ENCODE measurements at places on chromosomes 7 and 10.

DNA sequence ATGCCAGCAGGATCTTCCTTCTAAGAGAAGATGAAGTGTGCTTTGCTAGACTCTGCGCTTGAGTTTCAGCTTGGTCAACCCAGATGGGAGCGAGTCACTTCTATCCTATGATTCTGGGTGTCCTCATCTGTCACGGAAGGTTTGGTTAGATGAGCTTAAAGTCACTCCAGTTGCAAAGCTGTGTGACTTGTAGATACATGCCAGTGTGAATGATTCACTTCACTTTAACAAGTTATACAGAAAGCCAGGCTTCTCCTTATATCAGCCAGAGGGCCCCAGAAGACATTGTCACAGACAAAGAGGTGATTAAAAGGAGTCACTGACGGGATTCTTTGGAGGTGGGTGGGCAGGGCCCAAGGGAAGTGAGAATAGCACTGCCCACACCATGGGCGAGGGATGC is 122.6 kb upstream of the PFKP start:
- no peak for DNase-seq

DNA sequence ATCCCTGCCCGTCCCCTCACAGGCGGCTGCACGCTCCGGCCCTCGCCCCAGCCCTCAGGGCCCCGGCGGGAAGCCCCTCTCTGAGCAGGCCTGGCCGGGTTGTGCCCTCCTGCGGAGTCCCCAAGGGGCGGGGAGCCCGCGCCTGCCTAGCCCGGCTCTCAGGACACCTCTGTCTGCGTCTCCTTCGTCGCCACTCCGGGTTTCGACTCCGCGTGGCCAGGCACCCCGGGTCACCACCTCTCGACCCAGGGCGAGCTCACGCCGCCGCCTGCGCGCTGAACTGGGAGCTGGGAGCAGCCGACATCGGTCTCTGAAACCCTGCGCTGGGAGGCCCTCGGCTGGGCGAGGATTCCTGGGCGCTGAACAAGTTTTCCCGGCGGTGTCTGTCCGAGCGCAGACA is 6.2 kb upstream of the OGDHL start:
- DNase-seq = no peak

DNA sequence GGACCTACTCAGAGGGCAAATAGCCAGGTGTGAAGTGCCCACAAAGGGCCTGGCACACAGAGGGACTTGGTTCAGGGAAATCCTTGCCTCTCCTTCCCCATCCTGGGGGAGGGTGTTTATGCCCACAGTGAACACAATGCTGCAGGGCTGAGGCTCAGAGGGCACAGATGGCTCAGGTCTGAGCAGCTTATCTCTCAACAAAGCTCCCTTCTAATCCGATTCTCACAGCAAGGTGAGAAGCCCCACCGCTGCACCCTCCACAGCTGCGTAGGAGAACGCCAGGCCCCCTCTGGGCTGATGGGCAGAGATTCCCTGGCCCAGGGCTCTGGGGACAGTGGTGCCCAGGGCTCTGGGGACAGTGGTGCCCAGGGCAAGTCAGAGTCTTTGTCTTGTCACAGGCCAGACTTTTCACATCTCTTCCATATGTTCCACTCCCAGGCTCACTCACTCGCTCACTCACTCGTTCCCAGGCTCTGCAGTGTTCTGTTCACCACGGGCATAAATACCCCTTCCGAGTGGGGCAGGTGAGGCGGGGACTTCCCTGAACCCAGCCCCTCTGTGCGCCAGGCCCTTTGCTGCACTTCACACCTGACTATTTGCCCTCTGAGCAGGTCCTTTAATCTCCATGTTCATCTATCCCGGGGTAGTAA is 8.7 kb upstream of the CDHR1 start:
- no peak for DNase-seq

- no peak for DNase-seq
Observed at GRCh38 chr7:98329791-98330373, 48.4 kb downstream of the BRI3 start.

GRCh38 chr7:107480932-107481331 is 11.1 kb downstream of the GPR22 start:
- no peak for DNase-seq

DNA sequence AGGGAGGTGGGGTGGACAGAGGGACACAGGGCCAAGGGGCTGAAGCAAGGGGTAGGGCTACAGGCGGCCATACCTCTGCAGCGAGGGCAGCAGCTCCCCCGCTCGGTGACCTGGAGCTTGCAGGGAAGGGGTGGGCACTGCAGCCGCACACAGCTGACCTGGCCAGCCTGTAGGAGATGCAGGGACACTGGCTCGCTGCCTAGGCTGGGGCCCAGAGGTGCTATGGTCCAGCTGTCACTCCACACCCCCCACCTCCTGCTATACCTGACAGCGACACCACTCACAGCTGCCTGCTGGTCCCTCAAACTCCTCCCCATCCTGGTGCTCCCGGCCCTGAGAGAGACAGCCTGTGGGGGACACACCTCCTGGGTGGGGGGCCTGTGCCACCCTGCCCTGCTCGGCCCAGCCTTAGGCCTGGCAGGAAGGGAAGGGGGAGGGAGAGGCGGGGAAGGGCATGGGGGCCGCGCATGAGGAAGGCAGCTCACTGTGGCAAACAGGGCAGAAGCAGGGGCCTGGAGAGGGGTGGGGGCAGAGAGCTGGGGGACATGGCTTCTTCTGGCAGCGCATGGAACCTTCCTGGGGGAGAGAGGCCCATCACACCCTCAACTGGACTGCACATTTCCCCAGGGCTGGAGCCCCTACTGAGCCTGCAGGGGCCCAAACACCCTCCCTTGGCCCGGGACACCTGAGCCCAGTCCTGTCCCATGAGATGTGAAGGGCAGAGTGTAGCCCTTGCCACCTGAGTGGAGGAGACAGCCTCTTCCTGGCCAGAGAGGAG is 23.9 kb downstream of the ATP6V1F start:
- no peak for DNase-seq

- DNase-seq = no peak
Observed at GRCh38 chr10:95865814-95866466, 41.8 kb upstream of the CC2D2B start.

GRCh38 chr10:26259341-26259740 is 42.8 kb downstream of the GAD2 start:
- no peak for DNase-seq

- DNase-seq = no peak
Observed at GRCh38 chr7:143396625-143397556, 11.8 kb downstream of the EPHA1 start.

DNA sequence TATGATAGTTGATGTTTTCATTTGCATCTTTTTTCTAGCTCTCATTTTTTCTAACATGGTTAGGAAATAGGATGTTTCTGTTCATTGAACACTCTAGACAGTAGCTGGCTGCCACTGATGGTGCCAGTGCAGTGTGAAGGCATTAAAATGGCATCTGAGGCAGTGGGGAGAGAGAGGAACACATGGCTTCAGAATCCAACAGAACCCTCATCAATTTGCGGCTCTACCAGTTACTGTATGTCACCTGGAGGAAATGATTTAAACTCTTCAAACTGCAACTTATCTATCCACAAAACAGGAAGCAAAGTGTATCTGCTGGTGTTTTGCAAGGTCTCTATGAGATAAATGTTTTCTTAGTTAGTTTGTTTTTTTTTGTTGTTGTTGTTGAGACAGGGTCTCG is 305.2 kb upstream of the PRKCQ start:
- DNase-seq = no peak

- no peak for DNase-seq
Observed at GRCh38 chr7:131225619-131226513, 101.8 kb upstream of the MKLN1 start.

GRCh38 chr10:131195558-131196159 is 115.9 kb downstream of the TCERG1L start:
- no peak for DNase-seq

GRCh38 chr10:112950714-112951358 is 789 bp downstream of the TCF7L2 start:
- DNase-seq = no peak

DNA sequence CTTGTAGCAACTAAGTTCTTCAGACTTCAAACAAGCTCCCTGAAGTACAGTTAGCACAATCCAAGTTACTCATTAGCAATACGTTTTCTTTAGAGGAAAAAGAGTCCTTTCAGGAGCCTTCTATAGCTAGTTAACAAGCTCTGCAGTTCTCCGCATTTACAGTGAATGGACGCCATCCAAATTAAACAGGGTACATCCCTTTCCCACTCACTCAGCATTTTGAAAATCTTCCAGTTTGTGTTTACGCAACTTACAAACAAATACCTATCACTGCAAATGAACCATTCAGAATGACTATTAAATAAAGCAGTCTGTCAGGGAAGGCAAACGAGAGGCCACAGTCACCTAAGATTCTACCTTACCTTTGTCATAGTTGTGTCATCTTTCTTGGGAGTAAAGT is 84.5 kb downstream of the RNF32 start:
- DNase-seq = no peak

DNA sequence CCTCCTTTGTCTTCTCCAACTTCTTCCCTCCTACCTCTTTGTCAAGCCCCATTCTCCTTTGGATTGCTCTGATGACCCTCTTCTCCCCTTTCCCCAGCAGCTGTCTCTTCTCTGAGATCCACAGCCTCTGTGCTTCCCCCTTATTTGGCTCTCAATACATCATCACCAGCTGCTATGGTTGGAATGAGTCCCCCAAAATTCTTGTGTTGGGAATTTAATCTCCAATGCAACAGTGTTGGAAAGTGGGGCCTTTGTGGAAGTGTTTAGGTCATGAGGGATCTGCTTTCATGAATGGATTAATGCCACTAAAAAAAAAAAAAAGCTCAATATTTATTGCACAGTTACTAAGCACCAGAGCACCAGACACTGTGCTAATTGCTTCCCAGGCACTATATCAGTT is 39.2 kb upstream of the FRMD4A start:
- DNase-seq = no peak

- no peak for DNase-seq
Observed at GRCh38 chr10:49241385-49241784, 53.2 kb upstream of the TMEM273 start.

DNA sequence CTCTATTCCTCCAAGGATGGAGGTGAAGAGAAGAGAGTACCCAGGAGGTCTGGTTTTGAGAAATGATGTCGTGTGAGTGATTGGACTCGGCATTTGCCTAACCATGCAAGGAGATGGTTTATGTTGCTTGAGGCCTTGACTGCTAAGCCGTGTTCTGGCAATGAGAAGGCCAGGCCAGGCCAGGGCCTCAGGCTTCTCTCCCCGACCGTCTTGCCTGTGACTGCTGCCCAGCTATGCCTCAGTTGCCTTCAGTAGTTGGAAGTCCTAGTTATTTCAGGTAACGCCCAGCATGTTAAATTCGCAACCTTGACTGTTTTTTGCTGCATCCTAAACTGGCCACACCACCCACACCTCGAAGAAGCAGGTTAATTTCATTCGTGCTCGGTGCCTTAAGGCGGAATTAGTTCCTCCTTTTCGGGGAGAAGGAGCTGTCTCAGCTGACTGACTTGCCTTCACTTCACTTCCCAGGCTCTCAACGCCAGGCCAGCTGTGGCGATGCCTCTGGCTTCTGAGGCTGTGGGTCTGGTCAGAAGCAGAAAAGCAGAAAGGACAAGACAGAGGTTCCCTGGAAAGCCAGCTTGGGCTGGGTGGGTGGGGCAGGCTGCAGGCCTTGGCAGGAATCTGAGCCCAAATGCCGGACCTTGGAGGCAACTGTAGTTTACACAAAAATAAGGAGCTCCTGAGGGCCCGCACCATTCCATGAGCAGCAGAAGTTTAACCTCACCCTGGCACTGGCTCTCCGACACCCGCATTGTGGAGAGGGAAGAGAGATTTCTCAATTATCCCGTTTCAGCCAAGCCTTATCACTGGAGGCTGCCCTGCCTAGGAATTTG is 61.9 kb upstream of the SAMD8 start:
- DNase-seq = no peak

- no peak for DNase-seq
Observed at GRCh38 chr7:20394284-20394683, 63.6 kb downstream of the ITGB8 start.

GRCh38 chr7:135800560-135800959 is 51.9 kb upstream of the FAM180A start:
- no peak for DNase-seq

- DNase-seq = no peak
Observed at GRCh38 chr10:109405338-109405737, 518.0 kb downstream of the XPNPEP1 start.

DNA sequence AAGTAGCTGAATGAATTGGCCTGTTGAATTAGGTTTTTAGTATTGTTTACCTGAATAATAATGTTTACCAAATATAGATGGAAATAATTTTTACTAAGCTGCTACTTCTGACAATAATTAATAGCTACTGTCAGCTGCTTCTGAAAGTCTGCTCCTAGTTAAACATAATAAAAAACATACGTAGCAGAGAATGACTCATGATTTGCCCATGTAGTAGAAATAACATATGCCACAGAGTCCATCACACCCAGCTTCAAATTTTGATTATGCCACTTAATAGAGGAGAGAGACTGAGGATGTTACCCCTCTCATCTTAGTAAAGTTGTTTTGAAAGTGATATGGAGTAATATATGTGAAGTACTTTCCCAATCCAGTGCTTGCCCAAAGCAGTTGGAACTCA is 57.6 kb upstream of the MDFIC start:
- DNase-seq = no peak

DNA sequence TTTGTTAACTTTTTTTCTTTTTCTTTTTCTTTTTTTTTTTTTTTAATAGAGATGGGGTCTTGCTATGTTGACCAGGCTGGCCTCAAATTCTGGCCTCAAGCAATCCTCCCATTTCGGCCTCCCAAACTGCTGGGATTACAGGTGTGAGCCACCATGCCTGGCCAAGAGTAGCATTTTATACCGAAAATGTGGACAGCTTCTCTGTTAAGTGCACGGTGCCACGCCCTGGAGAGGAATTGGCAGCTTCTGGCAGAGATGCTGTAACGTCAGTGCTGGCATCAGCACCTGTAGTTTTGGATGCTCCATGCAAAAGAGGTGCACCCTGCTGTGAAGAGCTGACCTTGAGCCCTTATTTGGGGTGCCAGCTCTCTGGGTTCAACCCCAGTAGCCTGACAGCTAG is 18.2 kb downstream of the IL15RA start:
- no peak for DNase-seq

DNA sequence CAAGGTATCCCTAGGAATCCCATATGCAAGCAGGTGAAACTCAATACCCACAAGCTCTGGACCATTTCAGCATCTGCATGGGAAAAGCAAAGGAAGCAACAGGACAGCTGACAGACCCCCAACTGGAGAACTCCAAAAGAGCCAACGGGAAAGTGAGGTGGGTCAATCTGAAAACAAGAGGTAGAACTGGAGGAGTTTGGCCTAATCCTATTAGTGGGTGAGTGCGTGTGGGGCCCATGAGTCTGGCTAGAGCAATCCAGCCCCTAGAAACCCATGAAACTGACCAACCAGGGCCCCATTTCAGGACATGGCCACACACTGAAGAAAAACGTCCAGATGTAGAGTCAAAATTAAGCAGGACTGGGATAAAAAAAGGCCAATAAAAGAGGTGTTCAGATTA is 26.6 kb upstream of the WNT8B start:
- no peak for DNase-seq

- DNase-seq = peak; percentile 94
Observed at GRCh38 chr7:50304129-50304910, at the start of gene IKZF1. TSS of gene IKZF1 (plus strand) at chr7:50304716. CDS start at chr7:50319062, 14,346 bp downstream.

GRCh38 chr10:70418229-70418628 is 14.3 kb downstream of the EIF4EBP2 start:
- no peak for DNase-seq

All from CD14-positive monocyte (primary cell).